NCI-H2081 (cell line): ENCODE measurements at places on chromosomes 12 and 14.
A peak's percentile ranks its signal among the peaks of the same experiment; 100 is the strongest.

- no peak for DNase-seq
These were observed 10.0 kb downstream of the KNTC1 start for GRCh38 chr12:122537021-122537420.

DNA sequence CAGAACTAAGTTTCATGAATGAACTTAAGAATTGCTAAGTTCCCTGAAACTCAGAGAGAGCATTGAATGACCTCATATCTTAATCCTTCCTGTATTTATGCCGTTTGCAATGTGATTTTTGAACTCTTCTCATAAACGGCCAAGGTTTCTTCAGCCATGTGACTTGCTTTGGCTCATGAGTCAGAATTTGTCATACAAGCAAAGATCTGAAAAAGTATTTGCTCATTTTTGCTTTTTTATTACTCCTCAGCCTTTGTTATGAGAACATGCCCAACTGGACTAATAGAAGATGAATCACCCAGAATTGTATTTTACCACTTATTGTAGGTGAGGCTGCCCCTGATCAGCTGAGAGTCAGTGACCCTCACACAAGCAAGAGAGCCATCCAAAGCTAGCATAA is 693.8 kb downstream of the BCL11B start:
- no peak for DNase-seq

DNA sequence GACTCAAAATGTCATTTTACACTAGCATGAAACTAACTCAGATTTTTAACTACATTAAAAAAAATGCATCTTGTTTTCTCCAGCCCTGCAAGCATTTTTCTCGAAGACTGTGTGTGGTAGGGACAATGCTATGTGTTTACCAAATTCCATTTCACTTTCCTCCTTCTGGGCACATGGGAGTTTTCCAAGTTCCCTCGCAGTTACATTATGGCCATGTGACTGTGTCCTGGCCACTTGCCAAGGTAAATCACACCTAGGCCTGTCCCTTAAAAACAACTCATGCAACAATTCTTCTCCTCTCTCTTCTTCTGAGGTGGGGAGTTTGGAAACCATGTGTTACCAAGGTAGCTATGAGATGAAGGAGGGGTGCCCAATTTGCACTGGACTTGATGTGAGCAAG is 108.7 kb downstream of the SYT10 start:
- no peak for DNase-seq

DNA sequence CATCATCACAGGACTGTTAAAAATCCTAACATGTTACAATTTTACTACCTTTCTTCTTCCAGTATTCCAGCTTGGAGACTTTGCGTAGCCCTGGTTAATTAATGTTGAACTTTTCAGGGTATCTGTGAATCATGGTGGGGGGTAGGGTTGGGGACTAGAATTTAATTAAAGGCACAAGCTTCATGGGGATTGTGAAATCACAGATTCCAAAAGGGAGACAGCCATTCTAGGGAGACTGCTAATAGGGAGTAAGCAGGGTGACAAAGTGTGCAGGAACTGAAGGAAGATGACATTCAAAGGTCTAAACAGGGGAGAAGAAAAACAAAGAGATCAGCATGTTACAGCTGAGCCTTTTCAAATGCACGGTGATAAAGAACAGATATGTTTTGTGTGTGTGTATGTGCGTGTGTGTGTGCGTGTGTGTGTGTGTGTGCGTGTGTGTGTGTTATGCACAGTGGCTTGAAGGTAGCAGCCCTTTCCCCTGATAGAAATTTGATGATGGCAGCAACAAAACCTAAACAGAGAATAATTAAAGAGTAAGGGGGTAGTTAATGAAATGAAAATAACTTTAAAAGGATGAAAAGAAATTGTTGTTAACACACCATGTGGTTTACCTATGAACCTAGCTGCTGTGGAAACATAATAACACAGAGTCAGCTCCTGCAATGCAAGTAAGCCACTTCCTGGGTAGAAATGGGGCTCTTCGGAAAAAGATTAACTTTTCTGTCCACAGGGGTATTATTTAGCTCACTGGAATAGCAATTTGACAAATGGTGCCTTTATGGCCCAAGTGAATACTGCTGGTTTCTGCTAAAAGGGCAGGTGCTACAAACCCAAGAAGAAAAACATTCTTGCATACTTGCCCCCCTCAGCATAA is 581.7 kb downstream of the DIO2 start:
- no peak for DNase-seq

- no peak for DNase-seq
These were observed 129.9 kb downstream of the TMEM30B start for GRCh38 chr14:61151251-61151650.

DNA sequence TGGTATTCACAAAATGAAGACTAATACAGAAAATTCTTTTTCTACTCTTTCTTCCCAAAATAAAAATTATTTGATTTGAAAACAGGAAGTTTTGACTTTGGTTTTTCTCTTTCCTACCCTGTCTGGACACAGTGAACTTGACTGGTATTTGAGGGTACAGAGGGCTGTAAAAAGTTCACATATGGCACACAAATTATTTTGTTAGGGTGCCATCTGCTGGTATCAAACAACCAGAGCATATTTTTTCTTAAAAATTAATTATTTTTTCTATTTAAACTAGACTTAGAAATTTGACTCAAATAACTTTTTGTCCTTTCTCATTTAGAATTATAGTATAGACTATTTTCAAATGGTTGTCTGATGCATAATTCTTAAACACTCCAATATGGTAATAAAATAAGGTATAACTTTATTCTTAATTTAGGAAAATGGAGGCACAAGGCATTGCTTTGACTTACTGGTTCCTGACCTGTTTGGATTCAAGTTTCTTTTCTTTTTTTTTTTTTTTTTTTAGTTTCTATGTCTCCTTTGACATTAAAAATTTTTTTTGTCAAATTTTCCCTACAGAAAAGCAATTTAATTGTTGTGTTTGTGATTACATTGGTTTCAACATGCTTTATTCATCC is 390.6 kb downstream of the PRKD1 start:
- peak; percentile 46 for DNase-seq

DNA sequence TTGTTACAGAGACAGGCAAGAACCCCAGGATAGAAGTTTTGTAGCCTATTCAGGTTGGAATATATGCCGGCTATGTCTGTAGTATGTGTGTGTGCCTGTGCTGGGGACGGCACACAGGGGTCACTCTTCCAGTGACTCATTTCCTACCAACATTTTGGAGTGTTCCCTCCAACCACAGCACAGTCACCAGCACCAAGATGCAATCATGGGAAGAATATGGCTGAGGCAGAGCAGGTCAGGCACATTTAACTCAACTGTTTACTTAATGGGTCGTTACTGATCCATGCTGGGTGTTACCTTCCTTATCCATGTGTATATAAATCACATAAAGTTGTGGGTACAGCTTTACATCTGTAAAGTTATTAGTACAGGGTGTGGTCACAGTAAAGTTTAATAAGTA is 178.3 kb downstream of the PRKD1 start:
- no peak for DNase-seq

DNA sequence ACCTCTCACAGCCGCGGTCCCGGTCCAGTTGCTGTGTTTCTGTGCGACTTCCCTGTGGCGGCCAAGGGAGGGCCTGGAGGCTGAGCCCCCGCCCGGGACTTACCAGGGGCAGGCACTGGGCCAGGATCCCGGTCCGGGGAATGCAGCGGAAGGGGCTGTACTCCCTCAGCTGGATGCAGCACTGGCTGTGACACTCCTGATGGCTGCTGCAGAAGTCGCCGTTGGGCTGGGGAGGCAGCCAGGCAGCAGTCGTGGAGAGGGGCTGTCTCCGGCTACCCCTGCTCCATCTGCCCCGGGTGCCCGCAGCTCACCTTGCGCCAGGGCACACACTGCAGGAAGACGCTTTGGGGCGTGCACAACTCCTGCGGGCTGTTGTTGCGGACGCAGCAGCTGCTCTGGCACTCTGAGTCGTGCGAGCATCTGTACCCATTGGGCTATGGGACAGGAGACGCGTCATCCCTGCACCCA is 6.2 kb downstream of the LRCOL1 start:
- DNase-seq: no peak

- DNase-seq: no peak
These were observed 157.0 kb downstream of the MYRFL start for GRCh38 chr12:69981881-69982475.

- DNase-seq: no peak
These were observed 46.9 kb upstream of the SLC16A7 start for GRCh38 chr12:59548930-59549329.

DNA sequence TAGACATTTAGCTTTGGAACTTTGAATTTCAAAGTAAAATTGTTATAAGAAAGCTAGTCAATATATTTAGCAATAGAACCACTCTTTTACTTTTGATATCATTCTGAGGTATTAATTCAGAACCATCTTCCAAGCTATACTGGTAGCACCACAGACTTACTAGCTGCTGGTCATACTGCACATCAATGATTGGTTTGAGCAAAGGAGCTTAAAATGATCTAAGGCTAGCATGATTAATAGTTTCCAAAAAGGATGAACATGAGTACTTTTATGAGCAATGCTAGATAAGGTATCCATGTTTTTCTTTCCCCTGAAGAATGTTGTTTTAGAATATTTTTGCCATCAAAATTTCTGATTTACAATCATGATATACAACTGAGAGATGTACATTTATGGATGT is 17.2 kb downstream of the CNIH1 start:
- DNase-seq: no peak

DNA sequence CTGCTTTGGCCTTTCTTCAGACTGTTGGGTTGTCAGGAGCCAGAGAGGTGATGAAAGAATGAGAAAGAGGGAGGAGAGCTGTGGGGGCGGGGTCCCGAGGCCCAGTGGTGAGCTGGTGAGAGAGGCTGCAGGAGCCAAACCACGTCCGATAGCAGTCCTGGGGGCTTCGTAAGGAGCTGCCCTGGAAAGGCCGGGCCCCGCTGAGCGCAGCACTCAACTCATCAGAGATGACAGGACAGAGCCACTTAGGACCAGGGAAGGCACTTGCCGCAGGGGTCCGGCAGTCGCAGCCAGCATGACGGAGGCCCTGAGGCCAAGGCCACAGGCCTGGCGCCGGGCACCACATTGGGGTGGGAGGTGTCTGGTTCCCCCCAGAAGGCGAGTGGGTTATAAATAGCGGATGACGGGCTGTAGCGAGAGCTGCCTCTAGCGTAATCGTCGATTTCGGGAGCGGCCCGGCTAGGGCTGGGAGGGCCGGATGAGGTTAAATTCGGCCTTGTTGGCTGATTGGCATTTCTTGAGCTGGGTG is 179.0 kb downstream of the TSPAN9 start:
- DNase-seq: no peak

GRCh38 chr12:70721656-70722357 is 84.6 kb upstream of the PTPRB start:
- DNase-seq: no peak

GRCh38 chr12:64733857-64734256 is 25.3 kb downstream of the GNS start:
- DNase-seq: no peak

- DNase-seq: no peak
These were observed 29.4 kb downstream of the DCP1B start for GRCh38 chr12:1974812-1975211.

- DNase-seq: no peak
These were observed 3.5 kb downstream of the SERPINA5 start for GRCh38 chr14:94584591-94585280.

DNA sequence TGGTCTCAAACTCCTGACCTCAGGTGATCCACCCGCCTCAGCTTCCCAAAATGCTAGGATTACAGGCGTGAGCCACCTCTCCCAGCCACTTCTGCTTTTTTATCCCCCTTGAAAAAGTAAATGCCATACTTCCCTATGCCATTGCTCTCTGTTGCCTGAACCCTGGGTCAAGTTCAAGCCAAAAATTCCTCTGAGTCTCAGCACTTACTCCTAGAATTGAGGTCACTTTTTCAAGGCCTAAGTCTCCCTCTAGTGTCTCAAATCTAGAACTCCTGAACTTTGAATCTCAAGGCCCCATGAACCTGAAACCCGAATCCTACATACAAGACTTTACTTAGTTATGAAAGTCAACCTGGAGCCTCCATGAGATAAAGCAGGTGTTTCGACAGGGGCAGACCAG is 1.4 kb upstream of the APOBEC1 start:
- no peak for DNase-seq

- no peak for DNase-seq
These were observed 153.9 kb upstream of the EGLN3 start for GRCh38 chr14:34104489-34105397.

DNA sequence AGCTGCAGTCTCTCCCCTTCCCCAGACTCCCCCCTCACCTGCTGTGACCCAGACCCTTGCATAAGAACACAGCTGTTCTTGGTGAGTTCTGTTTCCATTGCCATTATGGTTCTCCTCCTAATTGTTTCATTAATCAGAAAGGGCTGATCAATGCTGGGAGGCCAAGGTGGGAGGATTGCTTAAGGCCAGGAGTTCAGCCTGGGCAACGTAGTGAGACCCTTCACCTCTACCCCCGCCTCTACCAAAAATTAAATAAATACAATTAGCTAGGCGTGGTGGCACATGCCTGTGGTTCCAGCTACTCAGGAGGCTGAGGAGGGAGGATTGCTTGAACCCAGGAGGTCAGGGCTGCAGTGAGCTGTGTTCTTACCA is 17.2 kb upstream of the FAIM2 start:
- DNase-seq: no peak

DNA sequence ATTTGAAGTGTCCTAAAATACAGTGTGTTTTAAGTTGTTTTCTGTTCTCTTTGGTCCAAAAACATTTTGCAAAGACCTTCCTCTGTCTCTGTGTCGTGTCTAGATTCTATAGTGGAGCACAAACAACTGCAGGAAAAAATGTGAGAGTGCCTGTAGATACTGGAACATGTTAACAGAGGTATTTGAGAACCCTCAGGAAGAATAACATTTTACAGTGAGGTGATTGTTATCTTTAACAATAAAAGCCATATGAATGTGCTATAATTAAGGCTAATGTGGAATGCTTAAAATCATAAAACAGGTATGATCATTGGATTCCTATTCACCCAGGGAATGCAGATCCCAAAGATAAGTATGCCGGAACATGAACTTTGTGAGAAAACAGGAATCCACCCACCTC is 98.0 kb downstream of the SAMD4A start:
- no peak for DNase-seq

DNA sequence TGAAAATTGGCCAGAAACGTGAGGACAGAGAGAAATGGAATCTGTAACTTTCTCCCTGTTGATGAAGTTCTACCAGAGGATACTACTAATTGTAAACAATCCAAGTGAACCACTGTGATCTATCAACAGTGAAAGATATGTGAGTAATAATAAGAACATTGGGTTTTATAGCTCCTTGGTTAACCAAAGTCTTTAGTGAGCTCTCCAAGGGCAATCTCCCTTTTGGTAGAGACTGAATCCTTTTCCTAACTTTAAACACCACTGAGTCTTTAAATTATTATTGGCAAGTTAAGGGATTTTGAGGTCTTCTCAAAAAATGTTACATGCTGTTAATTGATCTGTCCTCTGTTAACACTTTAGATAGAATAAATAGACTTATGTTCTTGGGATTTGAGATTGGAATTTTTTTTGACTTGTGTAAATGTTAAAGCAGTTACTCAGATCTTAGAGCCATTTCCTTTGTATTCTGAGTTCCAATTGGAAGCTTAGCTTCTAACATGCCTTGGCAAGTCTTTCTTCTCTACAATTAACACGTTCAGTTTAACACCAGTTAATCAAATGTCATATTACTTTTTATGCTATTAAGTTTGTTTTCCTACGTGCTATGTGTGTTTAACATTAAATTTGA is 338.2 kb upstream of the DDHD1 start:
- DNase-seq: no peak
